Stimulated activated CD4-positive, alpha-beta T cell treated with anti-CD3 and anti-CD28 coated beads, Interleukin-4, amount 100 ng/mL, for 48 hours (primary cell): ENCODE measurements at places on chromosomes 1 and 21.

GRCh38 chr1:214123061-214123784 lies 135.4 kb downstream of the PROX1 start:
- DNase-seq = no peak

GRCh38 chr1:171286032-171286705 lies 27.8 kb upstream of the FMO4 start:
- no peak for DNase-seq

DNA sequence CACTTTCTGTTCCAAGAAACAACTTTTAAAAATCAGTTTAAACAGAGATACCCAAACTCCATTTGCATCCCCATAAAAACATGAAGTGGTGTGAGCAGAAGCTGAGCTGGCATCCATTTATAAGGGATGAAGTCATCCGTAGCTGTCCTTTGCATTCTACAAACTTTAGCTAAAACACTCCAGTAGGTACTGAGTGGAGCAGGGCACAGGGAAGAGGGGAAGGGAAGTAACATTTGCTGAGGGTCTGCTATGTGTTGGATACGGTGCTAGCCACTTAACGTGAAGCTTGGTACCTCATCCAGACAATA lies 32.9 kb downstream of the VWA5B1 start:
- no peak for DNase-seq

DNA sequence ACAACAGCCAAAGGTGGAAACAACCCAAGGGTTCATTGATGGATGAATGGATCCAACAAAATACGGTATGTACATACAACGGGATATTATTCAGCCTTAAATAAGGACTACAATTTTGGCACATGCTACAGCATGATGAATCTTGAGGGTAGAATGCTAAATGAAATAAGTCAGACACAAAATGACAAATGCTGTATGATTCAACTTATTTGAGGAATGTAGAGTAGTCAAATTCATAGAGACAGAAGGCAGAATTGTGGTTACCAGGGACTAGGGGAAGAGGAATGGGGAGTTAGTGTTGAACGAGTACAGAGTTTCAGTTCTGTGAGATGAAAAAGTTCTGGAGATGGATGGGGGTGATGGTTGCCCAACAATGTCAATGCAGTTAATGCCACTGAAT lies 118.0 kb upstream of the PAXBP1 start:
- DNase-seq = no peak

DNA sequence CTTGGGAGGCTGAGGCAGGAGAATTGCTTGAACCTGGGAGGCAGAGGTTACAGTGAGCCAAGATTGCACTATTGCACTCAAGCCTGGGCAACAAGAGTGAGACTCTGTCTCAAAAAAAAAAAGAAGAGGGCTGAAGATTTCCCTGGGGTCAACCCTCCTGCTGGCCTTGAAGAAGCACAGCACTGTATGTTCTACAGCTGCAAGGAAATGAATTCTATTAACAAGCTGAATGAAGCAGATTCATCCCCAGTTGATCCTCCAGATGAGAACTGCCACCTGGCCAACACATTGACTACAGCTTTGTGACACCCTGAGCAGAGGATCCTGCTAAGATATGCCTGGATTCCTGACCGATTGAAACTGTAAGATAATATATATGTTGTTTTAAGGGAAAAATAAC lies 129.5 kb downstream of the ADSS2 start:
- DNase-seq = no peak

GRCh38 chr1:119779869-119780356 lies 11.2 kb upstream of the HMGCS2 start:
- DNase-seq = no peak

DNA sequence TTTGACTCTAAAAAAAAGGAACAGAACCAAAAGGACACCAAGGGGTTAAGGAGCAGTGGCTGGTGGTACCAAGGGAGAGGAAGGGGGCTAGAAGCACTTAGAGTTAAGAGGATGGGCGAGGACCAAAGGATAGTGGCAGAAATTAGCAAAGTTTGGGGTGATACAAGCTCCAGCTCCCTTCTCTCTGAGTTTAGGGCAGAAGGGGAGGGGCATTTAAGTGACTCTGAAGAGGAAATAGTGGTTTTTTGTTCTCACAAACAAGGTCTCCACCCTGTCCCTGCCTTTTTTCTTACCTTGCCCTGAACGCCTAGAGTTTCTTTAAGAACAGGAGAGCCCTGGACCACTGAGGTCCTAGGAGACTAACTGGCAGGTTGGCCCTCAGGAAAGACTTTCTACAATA lies 3.3 kb downstream of the CDC42SE1 start:
- no peak for DNase-seq

- no peak for DNase-seq
Measured at GRCh38 chr1:162056043-162056442, 13.4 kb upstream of the NOS1AP start.

- DNase-seq = no peak
Measured at GRCh38 chr1:12244078-12244477, 14.2 kb downstream of the VPS13D start.

DNA sequence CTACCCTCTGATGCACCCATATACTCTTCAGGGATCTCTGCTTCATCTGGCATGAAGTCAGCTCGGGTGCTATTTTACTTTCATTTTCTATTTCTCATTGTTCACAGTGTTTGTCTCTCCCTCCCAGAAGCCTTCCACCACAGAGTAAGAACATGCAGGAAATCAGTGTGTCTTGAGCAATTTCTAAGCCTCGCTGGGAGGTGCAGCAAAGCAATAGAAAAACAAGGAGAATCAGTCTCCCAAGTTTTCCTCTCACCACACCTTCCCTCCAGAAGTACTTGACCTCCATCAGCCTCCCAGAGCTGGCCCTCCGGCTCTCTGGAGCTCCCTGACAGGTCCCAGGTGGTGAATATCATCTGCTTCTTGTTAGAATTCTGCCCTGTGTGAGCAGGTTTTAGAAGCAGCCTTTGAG lies 594.7 kb upstream of the CAMK1G start:
- DNase-seq = no peak

DNA sequence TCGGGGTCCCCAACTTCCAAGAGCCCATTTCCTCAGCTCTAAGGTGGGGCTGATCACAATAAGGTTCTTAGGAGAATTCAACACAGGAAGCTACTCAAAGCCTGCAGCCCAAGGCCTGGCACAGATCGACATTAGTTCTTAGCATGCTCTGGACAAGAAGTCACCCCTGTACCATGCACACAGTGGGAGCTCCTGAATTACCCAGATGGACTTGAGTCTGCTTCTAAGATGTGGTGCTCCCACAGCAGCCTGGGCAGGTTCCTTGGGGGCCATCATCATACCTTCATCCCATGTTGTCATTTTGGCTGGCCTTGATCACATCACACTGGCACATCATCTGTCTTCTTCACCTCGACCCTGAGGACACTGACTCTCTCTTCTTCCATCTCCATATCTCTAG lies 153.3 kb upstream of the VAMP3 start:
- DNase-seq = no peak

DNA sequence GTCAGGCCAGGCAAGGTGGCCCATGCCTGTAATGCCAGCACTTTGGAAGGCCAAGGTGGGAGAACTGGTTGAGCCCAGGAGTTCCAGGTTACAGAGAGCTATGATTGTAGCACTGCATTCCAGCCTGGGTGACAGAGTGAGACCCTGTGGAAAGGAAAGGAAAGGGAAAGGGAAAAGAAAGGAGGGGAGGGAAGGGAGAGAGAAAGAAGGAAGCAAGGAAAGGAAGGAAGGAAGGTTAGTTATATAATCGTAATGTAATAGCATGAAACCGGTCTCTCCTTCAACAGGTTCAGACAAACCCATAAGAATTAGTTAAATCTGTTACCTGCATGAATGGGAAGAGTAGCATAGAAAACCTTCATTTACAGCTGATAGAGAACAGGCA lies 1.2 kb upstream of the PAQR7 start:
- DNase-seq = no peak

GRCh38 chr1:47983691-47984090 lies 13.5 kb downstream of the TRABD2B start:
- no peak for DNase-seq

GRCh38 chr1:4367230-4367777 lies 287.1 kb upstream of the AJAP1 start:
- DNase-seq = no peak

DNA sequence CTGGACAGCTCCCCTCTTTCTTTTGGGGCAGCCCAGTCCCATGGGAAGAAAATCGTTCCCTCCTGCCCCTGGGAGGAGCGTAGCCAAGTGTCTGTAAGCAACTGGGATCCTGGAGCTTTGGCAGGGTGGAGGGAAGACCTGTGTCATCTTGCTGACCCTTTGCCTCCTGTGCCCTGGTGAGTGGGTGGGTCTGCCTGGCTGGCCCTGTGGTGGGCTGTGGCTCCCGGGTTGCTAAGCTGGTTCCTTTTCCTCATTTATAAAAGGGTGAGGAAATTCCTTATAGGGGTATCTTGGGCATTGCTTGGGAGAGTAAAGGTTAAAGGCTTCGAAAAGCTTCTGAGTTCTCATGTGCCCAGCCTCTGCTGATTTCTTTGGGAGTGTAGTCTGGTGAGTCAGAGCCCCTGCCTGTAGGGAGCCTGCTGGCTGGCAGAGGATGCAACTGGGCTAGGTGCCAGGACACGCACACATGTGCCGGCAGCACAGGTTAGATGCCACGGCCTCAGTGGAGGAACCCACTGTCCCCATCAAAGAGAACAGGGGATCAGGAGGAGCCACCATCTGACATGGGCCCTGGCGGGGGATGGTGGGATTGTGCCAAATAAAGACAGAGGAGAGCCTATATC lies 85.2 kb downstream of the ARHGEF10L start:
- no peak for DNase-seq

DNA sequence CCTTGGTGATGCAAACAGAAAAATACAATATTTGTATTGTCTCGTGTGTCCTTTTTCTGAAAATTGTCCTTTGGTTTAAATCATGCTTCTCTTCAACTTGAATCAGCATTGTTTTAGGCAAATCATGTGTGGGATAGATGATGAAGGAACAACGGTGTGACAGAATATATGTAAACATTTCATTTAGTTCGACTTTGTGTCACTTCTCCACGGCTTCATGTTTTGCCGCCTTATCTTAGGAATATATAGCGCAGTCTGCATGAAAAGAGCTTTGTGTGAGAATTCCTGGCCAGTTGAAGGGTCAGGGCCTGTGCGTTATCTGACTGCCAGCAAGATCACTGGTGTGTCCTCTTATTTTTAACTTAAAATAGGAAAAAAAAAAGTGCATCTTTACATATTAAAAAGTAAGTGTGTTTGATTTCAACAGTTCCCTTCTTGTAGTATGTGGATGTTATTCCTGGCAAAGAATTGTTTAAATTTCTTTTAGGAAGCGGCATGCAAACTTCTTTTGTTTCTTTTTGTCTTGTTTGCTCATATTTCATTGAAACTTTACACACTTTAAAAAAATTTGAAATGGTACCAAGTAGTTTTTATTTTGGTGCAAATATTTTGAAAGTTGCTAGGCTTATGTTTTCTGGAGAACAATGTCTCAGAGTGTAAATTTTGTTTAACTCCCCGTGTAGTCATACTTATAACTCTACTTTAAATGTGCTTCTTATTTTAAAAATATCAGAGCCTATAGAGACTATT lies 465.2 kb downstream of the USP25 start:
- no peak for DNase-seq

- DNase-seq = no peak
Measured at GRCh38 chr21:39377444-39378050, 28.7 kb upstream of the HMGN1 start.

GRCh38 chr1:85544689-85545215 lies 35.8 kb upstream of the CCN1 start:
- DNase-seq = no peak

- DNase-seq = no peak
Measured at GRCh38 chr1:190124068-190124467, 353.6 kb downstream of the BRINP3 start.

GRCh38 chr1:65059930-65060538 lies 88.0 kb upstream of the AK4 start:
- DNase-seq = no peak

- DNase-seq = no peak
Measured at GRCh38 chr1:246048693-246049092, 458.4 kb downstream of the SMYD3 start.

GRCh38 chr1:7374563-7375160 lies 396.4 kb upstream of the VAMP3 start:
- no peak for DNase-seq

GRCh38 chr1:149977345-149977744 lies 33.2 kb downstream of the OTUD7B start:
- no peak for DNase-seq

DNA sequence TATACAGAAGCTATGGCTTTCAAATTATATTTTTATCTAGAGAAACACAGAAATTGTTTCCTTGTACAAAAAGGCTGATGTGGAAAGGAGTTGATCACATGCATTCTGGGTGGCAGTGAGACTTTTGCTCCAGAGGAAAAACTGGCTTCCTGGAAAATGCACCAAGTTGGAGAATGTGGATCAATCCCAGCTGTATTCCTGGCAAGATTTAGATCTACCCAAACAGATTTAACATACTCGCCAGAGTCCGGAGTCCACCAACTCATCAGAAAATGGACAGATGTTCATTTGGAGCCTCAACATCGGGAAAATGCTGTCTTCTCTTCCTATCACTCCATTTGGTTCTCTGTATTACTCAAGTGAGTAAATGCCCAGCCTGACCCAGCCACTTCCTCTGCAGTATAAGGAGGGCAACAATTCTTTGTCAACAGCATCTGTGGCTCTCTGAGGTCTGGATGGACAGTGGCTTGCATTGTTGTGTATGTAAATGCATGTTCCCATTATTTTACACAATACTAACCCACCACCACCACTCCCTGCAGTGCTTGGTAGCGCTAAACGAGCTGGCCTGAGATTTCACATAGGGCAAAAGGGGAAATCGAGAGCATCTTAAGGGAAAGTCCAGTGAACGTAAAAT lies 226.2 kb upstream of the IRF2BP2 start:
- DNase-seq = no peak

GRCh38 chr1:2404890-2405511 lies 7.4 kb downstream of the PEX10 start:
- no peak for DNase-seq

DNA sequence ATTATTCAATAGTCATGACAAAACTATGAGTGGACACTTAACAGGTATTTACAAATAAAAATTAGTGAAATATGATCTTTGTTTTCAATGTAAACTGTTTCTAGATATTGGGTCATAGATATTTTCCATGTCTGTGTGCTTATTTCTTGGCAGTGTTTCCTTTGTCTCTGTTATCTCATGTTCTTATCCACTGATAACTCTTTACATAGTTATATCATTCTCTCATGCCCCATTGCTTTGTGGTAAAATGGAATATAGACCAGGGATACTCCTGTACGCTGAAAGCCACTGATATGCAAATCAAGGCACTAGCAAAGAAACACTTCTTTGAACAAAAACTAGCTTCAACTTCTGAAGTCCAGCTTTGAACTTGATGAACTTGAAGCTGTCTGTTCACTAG lies 113.1 kb downstream of the ITSN1 start:
- no peak for DNase-seq

- no peak for DNase-seq
Measured at GRCh38 chr1:210441028-210441427, 112.3 kb downstream of the HHAT start.
